NCI-H2081 (cell line): ENCODE measurements at places on chromosomes 12 and 14.
A peak's percentile ranks its signal among the peaks of the same experiment; 100 is the strongest.

- DNase-seq = no peak
Observed at GRCh38 chr12:80044694-80045046, 54.7 kb upstream of the OTOGL start.

DNA sequence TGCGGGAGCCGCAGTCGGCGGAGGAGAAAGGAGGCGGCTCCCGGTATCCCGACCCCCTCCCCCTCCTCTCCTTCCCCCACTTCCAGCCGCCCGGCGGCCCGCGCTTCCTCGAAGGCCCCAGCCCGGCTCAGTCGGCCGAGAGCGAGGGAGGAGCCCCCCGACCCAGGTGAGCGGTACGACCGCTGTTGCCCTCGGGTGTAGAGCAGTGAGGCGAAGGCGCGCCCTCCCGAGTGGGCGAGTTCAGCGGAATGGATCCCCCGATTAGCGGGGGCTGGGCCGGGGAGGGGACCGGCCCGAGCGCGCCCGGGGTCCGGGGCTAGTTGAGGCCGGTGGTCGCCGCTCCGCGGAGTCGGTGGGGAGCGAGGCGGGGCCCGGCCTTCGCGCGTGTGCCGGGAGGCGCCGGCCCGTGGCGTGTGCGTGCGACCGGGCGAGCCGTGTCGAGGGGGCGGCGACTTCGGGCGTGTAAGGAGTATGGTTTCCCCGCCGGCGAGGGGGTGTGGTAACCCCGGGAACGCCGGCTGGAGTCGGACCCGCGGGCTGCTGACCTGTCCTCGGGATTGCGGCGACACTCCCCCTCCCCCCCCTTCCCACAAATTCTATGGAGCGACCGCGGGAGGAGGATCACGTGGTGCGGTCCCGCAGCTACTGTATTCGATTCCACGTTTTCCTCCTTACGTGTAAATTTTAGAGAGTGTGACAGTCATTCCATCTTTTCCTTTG lies 501 bp downstream of the RIMKLB start:
- peak; percentile 38 for DNase-seq

- DNase-seq = no peak
Observed at GRCh38 chr14:31582286-31582691, 21.1 kb downstream of the NUBPL start.

GRCh38 chr14:23137192-23137812 lies 18.2 kb upstream of the CEBPE start:
- DNase-seq = no peak

DNA sequence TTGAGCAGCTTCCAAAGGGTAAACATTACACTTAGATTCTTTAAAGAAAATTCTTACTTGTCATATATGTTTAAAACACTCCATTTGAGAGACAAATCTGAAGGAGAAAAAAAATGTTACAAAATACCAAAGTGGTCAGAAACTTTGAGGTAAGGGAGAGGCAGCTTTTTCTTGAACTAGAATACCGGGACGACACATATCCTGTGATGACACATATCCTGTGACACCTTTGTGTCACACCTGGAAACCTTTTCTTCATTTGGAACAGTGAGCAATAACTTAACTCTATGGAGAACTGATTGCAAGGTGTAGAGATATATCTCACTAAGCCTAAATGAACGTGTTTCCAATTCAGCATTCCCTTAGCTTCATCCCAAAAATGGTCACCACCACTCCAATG lies 4.6 kb upstream of the GRIN2B start:
- no peak for DNase-seq

- DNase-seq = no peak
Observed at GRCh38 chr12:13205809-13206559, 9.5 kb downstream of the EMP1 start.

- no peak for DNase-seq
Observed at GRCh38 chr14:87940894-87941293, 52.1 kb downstream of the GALC start.

- peak; percentile 17 for DNase-seq
Observed at GRCh38 chr14:23548351-23549318, 2.9 kb downstream of the ZFHX2 start.

GRCh38 chr14:90523544-90523943 lies 126.7 kb downstream of the CALM1 start:
- no peak for DNase-seq

DNA sequence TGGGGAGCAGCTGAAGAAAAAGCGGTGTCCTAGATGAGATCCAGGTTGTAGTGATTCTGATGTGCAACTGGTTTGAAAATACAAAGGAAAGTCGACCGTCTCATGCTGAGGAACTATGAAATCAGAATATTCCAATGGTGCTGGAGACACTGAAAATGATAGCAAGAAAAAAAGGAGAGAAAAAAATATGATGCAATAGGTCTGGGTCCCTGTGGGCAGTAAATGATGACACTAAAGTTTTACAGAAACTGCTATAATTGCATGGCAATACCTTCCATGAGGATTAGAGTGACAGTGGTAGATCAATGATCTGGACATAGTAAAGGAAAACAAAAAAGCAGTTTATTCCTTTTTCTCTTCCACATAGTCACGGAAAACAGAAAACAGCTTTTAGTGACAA lies 2.3 kb downstream of the PYM1 start:
- no peak for DNase-seq

DNA sequence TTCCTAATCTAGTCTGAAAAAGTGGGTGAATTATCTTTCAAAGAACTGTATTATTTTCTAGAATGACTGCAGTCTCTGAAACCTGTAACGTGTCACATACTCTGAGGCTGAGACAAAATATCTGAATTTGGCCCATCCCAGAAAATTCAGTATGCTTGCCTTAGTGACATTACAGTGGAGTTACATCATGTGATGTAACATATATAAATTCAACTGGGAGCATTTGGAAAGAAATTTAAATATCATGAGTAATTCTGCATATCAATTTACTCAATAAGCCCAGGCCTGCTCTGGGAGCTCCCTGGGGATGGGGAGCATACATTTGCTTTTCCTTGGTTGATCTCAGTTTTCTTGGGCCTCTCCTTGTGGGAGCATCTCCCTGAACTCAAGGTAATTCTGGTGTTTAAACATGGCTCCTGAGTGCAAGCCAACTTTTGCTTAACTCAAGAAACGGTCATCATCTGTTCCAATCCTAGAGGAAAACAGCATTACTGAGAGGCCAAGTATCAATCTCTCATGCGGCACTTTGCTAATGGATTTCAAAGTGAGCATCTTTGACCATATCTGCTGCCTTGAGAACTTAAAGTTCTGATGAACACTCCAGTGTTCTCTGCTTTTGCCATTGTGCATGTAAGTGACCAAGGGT lies 54.4 kb downstream of the AKAP6 start:
- DNase-seq = no peak

DNA sequence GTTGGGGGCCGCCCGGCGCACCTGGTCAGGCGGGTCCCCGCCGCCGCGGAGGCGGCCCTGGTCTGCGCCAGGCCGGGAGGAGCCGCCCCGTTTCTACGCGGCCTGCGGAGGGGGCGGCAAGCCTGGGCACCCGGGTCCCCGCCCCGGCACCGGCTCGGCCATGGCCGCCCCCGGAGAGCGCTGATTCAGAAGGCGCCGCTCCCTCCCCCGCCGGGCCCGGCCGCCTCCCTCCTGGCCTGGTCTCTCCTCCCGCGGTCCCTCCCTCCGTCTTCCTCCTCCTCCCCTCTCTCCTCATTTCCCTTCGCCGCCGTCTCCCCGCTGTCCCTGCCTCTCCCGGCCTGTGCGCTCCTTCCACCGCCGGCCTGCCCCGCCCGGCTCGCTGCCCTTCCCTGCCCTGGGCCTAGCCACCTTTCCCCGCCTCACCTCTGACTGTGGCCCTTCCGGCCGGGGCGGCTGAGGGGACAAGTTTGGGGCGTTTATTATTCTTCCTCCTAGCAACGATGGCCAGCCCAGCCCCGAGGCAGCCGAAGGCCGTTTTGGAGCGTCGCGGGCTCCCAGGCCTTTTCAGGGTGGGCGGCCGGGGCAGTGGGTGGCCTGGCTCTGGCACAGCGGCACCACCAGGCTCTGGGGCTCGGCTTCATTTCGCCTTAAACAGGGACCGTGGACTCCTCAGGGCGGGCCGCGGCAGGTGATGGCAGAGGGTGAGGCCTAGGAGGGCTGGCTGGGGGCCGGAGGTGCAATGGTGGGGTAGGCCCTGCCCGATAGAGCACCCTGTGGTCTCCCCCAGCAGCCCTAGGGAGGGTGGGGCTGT lies 768 bp downstream of the CEP170B start:
- DNase-seq = peak; percentile 27

DNA sequence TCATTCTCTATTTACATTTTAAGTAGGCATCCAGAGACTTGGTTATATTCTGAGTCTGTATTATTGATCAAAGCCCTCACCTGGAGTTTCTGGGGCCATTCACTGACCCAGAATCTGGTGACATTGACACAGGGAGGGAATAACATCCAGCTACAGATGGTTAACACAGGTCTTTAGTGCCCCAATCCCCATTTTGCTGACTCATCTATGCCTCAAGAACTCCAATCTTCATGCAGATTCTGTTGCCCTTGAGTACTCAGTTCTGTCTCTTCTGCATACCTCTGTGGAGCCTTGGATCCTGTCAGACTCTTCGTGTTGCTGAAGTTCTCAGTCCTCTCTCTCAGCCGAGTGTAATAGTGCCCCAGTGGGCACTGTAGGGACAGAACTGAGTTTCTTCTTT lies 208.9 kb downstream of the RGS6 start:
- no peak for DNase-seq

DNA sequence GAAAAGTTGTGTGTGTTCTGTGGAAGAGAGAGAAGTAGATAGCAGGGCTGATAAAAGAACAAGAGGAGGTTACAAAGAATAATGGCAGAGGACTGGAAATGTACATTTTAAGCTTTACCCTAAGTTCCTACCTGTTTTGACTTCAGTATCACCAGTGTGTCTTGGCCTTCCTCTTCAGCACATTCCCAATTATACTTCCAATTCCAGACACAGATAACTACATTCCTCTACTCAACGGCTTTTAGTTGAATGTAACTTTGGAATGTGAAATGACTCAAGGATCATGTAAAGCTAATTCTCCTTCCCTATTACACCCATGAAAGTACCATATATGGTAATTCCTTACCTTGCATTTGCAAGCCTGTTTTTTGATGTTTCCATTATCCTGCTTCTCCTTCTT lies 5.0 kb downstream of the MGST1 start:
- no peak for DNase-seq

GRCh38 chr14:69349091-69349777 lies 48.9 kb downstream of the ERH start:
- DNase-seq = no peak

DNA sequence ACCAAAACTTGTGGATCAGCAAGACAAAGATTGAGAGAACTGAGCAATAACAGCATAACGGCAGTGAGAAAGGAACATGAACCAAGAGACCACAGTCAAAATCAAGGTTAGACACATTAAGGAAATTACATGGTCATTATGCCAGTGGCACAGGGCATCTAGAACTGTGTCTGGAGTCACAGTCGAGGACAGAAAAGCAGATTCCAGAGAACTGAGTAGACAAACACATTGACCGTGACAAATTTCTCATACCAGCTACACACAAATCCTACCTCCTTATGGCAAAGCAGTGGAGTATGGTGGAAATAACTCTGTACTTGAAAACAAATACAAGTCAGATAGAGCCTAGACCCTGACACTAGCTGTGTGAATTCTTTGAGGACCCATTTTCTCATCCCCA lies 367.3 kb downstream of the DUSP6 start:
- no peak for DNase-seq

DNA sequence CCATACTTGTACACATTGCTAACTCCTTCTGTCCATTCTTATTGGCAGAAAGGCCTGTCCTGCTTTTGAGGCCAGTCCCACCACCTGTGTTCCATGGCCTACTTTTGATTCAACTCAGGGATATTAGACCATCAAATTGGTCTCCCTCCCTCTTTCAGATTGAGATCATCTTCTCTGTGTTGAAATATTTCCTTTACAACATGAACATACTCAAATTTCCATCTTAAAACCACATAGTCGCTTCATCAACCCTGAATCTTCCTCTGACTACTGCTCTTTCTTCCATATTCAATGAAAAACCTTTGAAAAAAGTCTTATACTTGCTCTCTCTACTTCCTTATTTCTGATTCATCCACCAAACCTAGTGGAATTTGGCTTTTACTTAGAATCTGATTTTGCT lies 34.9 kb downstream of the TRMT5 start:
- DNase-seq = no peak

GRCh38 chr14:76101391-76102379 lies 50.0 kb upstream of the GPATCH2L start:
- DNase-seq = no peak

GRCh38 chr14:65622703-65623102 lies 210.2 kb downstream of the FUT8 start:
- DNase-seq = no peak

GRCh38 chr12:54197010-54197409 lies 8.2 kb upstream of the SMUG1 start:
- no peak for DNase-seq

- no peak for DNase-seq
Observed at GRCh38 chr14:47102472-47102871, 450.9 kb upstream of the RPL10L start.
